ENCODE measurements at places on chromosomes 6 and 20. TPM values are rescaled to one million over a fixed set of nuclear protein-coding genes. Genes with fewer than 3 reads are reported as not detected.

DNA sequence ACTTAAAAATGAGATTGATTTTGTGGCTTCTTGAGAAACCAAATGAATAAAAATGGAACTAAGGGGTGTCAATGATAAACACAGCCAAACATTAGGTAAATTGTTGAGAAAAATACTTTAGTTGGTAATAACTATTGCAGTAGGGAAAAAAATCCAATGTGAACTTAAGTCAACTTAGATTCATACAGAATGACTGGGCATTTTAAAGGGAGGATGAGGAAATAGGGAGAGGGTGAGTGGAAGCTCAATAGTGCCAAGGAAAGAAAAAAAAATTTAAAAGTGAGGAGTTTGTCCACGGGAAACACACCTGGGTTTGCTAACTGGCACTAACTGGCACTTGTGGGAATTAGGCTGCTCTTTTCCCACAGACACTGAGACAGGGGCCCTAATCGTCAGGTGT, 26.2 kb upstream of the PGK2 start:
- no peak for DNase-seq

DNA sequence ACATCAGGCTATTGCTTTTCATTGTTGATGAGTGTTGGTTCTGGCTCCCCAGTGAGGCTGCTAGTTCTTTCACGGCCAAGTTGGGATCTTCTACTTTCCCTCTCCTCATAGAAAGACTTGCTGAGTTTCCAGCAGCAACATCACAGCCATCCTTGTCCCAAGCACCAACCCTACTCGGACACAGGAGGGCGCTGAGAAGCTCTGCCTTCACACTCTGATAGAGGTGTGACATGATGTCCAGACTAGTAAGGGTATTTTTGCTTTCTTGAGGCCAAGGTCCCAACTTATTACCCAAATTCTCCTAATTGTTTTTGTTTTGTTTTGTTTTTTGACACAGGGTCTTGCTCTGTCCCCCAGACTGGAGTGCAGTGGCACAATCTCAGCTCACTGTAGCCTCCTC, 3.0 kb upstream of the GCM1 start:
- DNase-seq = no peak

DNA sequence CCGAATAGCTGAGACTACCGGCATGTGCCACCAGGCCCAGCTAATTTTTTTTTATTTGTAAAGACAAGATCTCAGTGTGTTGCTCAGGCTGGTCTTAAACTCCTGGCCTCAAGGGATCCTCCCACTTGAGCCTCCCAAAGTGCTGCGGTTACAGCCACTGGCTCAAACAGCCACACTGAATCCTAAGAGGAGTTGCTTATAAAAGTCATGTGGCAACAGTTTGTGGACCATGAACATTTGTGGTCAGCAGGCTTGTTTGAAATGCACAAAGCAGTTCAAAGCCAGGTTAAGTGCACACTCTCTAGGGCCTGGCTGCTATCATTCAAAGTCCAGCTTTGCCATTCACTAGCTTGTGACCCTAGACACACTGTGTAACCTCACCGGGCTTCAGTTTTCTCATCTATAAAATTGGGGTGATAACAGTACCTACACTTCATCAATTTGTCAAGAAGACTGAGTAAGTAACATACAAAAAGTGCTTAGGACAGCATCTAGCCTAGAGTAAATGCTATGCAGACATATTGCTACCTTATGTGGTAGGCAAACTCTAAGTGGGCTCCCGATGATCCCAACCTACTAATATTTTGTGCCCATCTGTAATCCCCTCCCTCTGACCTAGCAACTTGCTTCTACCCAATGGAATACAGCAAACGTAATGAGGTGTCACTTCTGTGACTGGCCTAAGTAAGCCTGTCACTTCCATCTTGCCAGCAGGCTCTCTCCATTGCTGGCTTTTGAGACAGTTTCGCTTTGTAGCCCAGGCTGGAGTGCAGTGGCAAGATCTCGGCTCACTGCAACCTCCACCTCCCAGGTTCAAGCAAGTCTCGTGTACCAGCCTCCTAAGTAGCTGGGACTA, 122.9 kb downstream of the ZMYND8 start:
- no peak for DNase-seq

DNA sequence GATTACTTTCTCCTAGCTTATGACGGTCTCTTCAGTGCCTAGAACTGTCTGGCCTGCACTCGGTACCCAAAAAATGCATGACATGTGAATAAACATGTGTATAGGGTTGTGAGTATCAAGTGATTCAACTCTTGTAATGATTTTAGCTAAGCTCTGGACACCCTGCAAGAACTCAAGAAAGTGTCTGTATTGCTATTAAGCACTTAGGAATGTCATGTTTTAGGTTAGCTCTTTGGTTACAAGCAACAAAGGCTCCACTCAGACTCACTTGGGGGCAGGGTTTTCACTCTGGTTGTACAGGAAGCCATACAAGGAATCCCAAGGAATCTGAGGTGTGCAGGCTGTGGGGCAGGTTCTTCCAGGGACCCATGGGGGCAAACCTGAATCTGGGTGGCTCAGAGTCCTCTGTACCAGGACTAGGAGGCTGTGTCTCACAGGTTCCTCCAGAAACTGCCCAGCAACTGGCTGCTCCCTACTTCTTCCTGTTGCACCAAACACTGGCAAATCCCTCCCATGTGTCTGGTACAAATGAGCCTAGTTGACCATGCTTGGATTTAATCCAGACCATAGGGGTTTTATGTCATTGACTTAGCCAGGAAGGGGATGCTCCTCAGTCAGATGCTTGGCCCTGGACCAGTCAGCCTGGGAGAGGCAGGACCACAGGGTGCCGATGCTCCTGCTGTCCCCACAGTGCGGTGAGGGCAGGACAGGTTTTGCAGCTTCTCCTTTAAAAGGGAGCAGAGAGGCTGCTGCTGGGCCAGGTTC, 77.9 kb upstream of the CDH4 start:
- no peak for DNase-seq

DNA sequence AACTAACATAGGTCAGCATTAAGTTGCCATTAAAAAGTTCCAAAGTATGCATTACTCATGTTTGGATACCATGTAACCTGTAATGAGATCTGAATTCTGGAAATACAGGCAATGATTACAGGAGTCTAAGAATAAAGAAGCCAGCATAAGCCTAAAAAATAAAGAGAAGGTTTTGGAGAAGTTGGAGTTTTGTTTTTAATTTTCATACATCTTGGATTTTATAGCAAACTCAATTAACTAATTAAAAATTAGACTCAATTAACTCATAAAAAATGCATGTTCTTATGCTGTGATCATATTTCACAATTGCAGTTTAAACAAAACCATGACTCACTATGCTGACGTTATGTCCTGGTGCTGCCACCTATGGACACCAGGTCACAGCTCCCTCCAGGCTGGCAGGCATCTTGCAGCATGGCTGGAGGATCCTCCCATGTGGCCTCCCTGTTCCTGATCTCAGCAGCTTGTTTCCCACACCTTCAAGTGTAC, 648.8 kb upstream of the AGPAT4 start:
- DNase-seq = no peak

GRCh38 chr20:23138682-23139081, 52.6 kb upstream of the CD93 start:
- no peak for DNase-seq

DNA sequence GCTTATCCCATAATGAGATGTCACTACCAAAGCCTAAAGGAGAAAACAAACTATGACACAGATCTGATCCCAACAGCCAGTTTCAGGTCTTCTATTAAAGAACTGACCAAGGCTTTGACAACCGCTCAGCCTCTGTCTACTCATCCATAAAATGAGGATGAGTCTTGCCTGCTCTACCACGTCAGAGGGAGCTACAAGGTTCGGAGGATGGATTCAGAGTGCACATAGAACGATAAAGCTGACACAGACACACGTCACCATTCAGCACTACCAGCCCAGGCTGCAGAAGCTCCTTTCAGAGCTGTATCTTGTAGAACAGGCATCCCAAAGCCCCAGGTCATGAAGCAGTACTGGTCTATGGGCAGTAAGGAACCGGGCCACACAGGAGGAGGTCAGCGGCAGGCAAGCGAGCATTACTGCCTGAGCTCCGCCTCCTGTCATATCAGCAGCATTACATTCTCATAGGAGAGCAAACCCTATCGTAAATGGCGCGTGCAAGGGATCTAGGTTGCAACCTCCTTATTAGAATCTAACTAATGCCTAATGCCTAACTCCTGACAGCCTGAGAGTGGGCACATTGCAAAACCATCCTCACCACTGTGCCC, 25.1 kb downstream of the KIF16B start:
- DNase-seq = no peak

DNA sequence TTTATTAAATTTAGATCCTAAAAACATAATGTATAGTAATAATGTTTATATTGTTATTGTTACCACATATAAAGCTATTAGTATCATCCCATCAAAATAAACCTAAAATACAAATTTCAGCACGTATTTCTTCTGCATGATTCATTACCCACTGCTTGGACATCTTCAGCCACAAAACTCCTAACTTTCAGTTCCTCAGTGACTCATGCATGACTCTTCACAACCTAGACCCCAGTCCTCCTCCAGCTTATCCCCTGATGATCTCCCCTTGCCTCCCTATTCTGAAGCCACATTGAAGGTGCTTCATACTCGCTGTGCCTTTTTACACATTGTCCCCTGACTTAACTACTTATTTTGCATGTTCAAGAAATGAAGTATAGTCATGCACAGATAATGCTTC, 11.2 kb upstream of the GPRC6A start:
- DNase-seq = no peak

- no peak for DNase-seq
Measured at GRCh38 chr6:77025736-77026223, 437.5 kb downstream of the HTR1B start.

DNA sequence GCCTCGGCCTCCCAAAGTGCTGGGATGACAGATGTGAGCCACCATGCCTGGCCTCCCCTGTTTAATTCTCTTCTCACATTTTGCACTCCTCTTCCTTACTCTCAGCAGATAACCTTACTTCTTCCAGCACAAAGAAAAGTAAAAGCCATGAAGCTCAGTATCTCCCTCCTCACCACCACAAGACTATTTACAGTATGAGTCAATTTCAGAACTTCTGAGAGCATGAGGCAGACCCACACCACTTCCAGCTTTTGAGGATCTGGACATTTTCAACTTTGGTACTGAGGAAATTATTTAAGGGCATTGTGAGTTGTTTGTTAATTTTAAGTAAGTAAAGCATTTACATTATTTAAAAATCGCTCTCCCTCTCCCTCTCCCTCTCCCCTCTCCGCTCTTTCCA, 8.0 kb upstream of the SNX3 start:
- DNase-seq = no peak

GRCh38 chr20:41011551-41012067, 17.0 kb upstream of the TOP1 start:
- no peak for DNase-seq

DNA sequence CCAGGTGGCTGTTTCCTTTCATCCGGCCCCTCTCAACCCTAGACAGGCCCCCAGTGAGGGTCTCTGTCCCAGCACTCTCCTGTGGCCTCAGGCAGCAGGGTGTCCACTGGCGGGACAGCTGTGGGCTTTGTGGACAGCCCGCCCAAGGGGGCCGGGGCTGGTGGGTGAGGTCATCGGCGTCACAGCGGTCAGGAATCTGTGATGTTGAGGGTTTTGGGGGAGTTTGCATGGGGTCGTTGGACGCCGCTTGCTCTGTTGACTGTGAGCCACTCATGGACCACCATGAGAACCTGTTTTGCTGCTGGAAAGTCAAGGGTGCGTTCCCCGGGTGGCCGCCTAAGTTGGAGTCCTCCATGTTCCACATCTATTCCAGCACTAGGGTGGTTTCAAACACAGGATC, 146.4 kb downstream of the DTNBP1 start:
- DNase-seq = no peak

APOBEC2 gene
- polyA plus RNA-seq = 0.25 TPM

ZGPAT gene
- 82.1 TPM for polyA plus RNA-seq

SLC52A3 gene
- polyA plus RNA-seq = not detected

RTN4IP1 gene
- 9.4 TPM for polyA plus RNA-seq

COX4I2 gene
- not detected for polyA plus RNA-seq

Measured in naive thymus-derived CD4-positive, alpha-beta T cell (primary cell).